Stimulated activated CD4-positive, alpha-beta T cell treated with anti-CD3 and anti-CD28 coated beads, Interleukin-2, amount 100 ng/mL, for 4 hours (primary cell): ENCODE measurements at places on chromosomes 5 and 9.

- DNase-seq = no peak
Observed at GRCh38 chr9:99361817-99362216, 139.7 kb downstream of the SEC61B start.

DNA sequence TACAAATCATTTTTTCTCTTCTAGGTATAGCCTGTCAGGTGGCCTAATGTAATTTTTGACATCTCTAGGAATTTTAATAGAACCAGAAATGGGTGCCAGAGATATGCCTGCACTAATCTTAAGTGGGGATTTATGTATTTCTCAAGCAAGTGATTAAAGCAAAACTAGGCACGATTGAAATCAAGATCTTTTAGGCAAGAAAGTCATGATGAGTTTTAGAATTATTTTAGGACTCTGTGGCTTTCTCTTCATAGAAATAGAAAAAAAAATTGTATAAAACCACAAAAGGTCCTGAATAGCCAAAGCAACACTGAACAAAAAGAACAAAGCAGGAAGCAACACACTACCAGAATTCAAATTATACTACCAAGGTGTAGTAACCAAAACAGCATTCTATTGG lies 952 bp upstream of the AMACR start:
- no peak for DNase-seq

DNA sequence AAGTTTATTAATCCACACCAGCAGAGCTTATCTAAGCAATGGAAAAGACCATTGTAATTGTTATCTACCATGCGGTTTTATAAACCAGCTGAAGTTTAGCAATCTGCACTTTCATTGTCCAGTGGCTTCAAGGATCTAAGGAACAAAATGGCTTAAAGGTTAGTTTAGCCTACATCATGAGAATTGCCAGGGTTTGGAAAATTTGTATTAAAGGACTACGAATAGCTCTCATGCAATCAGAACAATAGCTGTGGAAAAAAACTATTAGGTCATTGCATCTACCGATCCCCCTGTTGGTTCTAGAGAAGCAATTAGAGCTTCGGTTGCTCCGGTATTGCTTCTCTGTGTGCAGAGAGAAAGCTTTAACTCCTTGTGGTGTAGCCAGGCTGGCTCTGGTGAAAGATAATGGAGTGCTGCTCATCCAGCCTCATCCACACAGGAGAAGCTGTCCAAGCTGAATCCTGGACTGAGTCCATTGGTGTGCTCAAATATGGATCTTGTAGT lies 86.3 kb upstream of the SLC12A2 start:
- no peak for DNase-seq

DNA sequence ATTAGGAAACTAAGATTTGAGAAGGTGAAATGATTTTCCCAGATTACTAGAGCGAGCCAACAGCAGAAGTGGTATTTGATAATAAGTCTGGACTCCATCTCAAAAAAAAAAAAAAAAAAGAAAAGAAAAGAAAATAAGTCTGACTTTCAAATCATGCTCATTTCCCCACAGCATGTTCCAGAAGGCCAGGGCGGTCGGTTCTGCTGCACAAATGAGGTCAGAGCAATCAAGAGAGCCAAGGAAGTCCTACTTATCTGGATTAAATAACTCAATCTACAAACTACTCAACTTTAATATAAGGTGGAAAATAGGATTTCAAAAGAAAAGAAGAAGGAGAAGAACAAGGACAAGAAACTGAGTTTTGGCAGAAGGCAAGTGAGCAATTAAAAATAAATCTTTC lies 130.4 kb upstream of the RASA1 start:
- no peak for DNase-seq

DNA sequence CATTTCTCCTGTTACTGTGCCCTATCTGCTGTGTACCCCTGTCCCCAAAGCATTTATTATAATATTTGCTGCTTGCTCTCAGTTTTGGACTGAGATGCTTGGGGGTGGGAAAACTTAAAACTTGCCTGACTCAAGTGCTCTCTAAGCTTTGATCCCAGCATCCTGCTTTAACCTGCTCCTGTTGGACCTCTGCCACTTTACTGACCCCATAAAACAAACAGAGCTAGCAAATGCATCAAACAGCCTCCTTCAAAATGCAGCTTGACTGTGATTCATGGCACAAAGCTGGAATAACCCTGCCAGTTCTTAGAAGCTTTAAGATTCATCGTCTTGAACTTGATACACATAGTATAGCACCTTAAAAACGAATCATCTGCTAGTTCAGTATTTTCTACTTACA lies 212.5 kb downstream of the DEPDC1B start:
- no peak for DNase-seq

- no peak for DNase-seq
Observed at GRCh38 chr9:36250079-36250478, 8.2 kb downstream of the GNE start.

- no peak for DNase-seq
Observed at GRCh38 chr9:23823269-23823668, 2.8 kb downstream of the ELAVL2 start.

GRCh38 chr5:78829811-78830527 lies 155.1 kb downstream of the ARSB start:
- no peak for DNase-seq

GRCh38 chr5:150073086-150073625 lies 13.2 kb downstream of the CSF1R start:
- DNase-seq = no peak

GRCh38 chr9:126692041-126692758 lies 78.5 kb downstream of the LMX1B start:
- no peak for DNase-seq

DNA sequence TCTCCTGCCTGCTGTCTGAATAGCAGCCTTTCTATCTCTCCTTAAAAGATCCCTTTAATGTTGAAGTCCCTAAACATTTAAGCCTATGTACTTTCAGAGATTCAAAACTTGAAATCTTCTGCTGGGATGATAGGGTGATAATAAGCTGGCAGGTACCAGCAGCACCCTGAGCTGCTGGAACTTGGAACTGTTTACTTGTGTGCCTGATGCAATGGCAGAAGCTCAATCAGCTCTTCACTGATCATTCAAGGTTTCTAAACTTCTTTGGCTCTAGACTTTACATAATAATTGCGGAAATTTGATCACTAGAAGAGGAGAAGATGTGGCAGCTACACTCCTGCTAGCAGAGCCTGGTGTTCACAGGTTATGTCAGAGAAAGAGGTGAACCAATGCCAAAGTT lies 27.6 kb downstream of the MRPS27 start:
- DNase-seq = no peak

DNA sequence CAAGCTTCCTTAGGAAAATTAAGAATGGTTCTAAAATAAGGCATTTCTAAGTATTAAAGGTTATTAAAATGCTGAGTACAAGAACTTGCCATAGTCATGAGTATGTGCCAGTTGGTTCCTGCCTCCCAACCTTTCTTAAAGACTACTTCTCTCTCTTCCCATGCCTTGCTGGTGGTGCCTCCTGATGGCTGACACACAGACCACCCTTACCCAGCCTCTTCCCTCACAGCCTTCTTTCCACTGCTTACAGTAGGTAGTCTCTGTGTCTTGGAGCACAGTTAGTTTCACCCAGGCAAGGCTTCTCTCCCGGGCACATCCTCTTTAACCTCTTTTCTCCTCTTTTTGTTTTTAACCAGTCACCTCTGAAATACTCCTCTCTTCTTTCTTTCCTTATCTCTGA lies 20.6 kb upstream of the GPR150 start:
- DNase-seq = no peak

DNA sequence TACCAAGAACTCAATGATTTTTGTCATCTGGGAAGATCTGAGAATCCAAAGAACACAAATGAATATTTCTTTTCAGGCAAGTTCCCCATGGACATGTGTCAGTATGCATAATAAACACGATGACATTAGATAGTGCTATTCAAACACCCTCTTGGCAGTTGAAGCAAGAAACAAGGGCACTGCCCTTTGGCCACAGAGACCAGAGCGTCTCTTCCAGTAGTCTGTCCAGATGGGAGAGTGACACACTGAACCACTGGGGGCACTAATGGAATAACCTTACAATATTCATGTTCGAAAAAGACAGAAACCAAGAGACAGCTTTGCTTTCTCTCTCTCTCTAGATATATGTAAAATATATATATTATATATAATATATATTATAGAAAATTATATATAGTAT lies 301.9 kb downstream of the CTNND2 start:
- DNase-seq = no peak

DNA sequence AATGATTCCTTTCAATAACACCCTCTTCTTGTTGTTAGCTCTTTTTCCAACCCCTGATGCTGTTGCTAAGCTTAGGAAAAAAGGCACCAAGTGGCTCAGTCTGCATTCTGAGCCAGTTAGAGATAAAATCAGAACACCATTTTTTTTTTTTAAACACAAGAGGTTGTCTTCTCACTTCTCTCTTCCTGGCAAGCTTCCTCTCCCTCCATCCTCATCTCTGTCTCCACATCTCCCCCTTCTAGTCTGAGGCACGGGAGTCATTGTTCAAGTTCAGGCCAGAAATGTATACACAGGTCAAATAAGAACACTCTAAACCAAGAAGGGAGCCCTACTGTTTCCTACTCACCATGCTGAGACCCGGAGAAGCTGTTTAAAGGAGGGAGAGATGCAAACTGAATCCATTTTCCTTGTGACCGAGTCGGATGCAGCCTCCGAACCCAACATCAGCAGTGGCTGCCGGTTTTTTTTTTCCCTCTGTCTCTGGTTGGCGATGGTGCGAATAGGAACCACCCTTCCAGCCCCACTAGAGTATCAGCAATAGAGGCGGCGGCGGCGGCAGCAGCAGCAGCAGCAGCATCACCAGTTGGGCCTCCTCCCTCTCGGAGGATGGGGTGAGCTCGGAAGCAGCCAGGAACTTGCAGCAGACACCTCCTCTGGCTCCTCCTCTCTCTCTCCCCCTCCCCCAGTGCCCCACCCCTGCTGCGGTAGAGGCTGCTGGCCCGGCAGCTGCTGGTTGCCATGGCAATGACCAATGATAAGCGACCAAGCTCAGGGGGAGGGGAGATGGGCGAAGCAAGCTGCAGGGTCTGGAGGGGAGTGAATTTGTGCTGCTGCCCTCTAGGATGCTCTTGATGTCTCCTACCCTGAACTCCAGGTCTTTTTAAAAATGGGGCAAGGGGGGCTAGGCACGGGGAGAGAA lies at the start of gene JAKMIP2:
JAKMIP2 (minus strand) TSS at position 619 of the 919 bp plus-strand sequence. CDS start 110,922 bp downstream, outside the sequence.
- peak; percentile 57 for DNase-seq

DNA sequence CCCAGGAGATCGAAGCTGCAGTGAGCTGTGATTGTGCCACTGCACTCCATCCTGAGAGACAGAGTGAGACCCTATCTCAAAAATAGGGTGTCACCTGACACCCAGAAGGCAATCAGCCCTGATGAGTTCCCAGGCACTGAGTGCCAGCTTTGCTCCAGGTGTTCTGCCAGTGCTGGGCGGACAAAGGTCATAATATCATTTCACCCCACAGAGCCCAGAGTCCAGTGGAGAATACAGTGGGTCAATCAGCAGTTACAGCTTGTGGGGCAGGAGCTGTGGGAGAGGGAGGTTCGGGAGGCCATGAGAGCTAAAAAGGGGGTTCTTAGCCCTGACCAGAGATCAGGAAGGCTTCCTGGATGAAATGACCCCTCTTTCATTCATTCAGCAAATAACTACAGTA lies 24.4 kb upstream of the SH3RF2 start:
- DNase-seq = no peak

- no peak for DNase-seq
Observed at GRCh38 chr5:92835712-92836111, 745.3 kb downstream of the NR2F1-AS1 start.
